ENCODE measurements at places on chromosomes 6 and 20.

GRCh38 chr6:116190550-116190949, 63.3 kb downstream of the TSPYL4 start:
- peak; percentile 88 for DNase-seq

DNA sequence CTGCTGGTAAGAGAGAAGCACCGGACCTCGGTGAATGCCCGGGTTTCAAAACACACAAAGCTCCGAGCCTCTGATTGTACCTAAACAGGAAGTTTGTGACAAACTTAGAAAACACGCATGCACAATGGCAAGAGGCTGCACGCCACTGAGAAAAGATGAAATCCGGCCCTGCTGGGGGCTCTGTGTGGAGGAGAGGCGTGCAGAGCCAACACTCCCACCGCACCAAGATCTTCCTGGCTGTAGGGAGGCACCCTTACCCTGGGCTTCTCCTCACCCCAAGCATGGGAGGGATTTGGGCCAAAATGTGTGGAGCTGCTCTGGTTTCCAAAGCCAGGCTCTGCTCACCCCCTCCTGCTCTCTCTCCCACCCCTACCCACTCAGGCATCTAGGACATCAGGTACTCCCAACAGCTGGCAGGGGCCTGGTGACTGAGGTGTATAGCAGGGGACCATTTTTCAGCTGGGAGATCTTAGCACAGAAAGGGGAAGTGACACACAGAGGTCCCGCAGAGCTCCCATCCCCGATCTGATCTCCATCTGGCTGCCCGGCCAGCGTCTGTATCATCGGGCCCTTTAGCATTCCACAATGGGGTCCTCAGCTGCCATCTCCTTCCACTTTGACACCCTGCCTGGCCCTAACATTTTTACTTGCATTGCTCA, 84.2 kb downstream of the TRERF1 start:
- peak; percentile 60 for DNase-seq

- DNase-seq: no peak
Observed at GRCh38 chr6:12369781-12370262, 79.7 kb downstream of the EDN1 start.

DNA sequence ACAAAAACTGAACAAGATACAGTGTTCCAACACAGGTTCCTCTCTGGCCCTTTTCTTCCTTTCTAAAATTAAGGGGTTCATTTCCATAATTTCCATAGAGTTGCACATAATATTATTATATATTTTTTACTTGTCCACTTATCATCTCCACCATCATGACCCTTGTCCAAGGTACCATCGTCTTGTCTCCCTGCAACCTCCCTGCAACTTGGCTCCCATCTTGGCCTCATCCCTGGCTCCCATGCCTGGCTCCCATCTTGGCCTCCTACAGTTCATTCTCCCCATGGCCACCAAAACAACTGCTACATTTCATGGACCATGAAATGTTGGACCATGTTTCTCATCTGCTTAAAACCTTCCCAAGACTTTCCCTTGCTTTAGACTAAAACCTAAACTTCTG, 3.1 kb upstream of the KCNB1 start:
- DNase-seq: no peak

DNA sequence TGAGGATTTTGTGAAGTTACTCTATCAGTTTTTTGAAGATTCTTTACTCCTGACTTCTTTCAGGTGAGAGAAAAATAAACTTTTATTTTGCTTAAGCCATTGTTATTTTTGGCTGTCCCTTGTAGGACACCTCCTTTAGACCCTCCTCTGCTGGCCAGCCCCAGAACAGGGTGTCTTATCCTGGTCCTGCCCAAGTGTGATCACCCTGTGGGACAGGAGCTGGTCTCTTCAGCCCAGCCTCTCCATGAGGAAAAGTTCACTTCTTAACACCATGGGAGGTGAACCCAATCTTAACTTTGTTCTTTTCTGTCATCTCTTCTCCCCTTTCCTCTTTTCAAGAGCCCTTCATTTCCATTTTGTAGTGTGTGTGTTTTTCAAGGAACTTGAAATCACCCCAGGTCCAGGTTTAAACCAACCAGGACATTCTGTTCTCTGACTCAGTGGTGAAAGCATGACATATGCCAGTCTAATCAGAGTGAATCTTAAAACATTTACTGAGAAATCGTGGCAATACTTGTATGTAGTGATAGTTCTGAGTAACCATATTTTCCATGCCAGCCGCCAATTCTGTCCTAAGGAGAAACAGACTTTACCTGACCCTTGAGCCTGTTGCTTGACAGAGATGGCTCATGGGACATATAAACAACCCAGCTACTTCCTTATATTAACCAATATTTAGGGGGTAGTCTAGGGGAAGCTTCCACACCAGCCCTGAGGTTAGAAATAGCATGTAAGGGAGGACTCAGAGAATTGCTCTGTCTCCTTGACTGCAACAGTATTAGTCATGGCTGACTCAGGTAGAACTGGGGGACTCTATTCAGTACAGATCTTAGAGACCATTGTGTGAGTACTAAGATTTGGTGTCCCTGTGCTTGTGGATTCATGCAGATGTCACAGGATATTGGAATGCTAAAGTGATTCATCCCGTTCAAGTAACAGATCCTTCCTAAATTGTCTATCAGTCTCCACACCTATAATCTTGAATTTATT, 48.8 kb downstream of the FLRT3 start:
- DNase-seq: peak; percentile 72

DNA sequence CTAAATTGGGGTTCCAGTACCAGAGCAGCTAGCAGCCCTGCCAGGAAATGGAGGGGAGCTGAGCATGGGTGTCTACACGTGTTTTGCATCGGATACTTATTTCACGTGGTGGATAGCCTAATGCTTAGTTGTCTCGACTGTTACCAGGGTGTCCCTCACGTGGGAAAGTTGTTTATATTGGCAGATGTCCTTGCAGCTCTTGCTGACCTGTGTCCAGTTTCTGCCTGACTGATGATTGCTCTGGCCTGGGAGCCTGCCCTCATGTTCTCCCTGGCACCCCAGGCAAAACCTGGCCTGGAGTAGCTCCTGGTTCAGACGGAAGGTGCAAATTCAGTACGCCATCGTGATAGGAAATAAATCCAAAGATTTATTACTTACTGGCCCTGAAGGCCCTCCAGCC, 11.8 kb upstream of the FERMT1 start:
- DNase-seq: no peak

DNA sequence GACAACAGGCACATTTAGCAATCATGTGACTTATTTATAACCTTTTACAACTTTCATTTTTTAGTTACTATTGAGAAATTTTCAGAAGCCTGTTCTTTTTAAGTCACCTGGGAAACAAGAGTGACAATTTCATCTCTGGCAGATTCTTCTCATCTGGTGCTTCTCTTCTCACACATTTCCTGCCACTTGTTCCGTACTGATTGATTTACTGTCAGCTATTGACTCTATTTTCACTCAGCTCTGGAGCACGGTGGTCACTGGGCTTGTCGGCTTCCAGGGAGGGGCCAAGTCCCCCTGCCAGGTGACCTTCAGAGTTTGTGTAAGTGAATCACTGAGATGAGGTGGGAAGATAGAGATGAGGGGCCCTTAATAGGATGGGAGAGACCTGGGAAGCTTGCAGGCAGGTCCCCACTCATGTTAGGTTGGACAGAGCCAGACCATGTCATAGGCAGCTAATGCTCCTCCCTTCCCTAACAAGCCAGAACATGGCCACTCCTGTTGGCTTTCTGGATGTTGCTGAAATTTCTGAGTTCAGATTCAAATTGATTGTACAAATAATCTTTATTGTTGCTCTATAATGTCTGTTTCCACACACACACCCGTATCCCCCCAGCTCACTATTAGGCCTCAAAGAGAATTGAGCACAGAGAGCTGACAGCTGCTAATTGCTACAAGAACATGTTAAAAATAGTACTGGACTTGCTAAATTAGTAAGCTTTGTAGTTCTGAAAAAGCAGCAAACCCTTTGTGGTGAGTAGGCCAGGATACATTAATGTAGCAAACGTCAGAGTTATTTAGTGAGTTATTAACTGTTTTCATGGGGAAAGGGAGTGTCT, 13.3 kb downstream of the DUSP22 start:
- DNase-seq: no peak

- DNase-seq: no peak
Observed at GRCh38 chr6:168274037-168274952, 45.3 kb downstream of the DACT2 start.

DNA sequence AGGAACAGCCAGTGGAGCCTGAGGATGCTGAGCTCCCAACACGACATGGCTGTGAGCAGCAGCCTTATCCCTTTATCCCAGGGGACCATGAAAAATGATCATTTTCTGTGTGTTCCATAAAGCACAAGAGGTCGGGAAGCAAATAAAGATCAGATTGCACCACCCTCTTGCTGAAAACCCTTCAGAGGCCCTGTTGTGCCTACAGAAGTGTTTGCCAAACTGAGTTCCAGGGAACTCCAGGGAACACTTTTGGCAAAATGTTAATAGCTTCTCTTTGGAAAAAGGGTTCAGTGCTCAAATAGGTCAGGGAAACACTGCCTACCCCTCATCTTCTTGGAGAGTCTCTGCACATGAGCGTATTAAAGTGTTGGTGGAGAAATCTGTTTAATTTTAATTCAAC, 24.4 kb downstream of the ARMC2 start:
- DNase-seq: no peak

DNA sequence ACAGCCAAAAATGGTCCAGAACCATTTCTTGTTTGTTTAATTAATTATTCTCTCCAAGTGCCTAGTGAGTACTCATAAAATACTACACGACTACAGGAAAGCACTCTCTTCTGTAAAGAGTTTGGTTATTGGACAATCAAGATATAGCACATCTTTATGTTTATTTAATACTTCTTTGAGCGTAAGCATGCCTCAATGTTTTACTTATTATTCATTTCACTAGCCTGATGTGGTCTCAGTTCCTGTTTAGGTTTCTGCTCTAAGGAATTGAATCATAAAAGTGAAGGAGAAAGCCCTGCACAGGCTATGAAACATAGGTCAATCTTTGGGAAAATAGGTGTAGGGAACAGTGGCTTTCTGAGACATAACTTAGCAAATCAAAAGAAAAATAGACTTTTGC, 45.9 kb upstream of the AIG1 start:
- peak; percentile 37 for DNase-seq

DNA sequence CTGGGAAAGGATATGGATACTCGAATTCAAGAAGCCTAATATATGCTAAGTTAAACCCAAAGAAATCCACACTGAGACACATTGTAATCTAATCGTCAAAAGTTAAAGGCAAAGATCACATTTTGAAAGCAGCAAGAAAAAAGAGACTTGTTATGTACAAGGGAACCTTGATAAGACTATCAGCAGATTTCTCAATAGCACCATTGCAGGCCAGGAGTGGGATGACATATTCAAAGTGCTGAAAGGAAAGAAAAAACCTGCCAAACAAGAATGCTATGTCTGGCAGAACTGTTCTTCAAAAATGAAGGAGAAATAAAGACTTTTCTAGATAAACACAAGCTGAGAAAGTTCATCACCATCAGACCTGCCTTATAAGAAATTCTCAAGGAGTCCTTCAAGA, 75.2 kb downstream of the COL21A1 start:
- DNase-seq: no peak

DNA sequence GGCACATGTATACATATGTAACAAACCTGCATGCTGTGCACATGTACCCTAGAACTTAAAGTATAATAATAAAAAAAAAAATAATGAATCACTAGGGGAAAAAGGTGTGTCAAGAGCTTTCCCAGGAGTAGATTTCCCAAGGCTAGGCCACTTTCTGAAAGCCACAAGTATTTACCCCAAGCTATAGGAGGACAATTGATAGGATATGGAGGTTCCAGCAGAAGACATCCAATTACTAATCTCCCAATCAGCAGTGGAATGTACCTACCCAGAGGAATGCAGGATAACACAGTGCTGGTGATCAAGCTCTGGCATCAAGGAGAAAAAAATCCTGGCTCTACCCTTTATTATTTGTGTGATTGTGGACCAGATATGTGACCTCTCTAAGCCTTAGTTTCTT, 562.7 kb downstream of the RFPL4B start:
- DNase-seq: peak; percentile 3

DNA sequence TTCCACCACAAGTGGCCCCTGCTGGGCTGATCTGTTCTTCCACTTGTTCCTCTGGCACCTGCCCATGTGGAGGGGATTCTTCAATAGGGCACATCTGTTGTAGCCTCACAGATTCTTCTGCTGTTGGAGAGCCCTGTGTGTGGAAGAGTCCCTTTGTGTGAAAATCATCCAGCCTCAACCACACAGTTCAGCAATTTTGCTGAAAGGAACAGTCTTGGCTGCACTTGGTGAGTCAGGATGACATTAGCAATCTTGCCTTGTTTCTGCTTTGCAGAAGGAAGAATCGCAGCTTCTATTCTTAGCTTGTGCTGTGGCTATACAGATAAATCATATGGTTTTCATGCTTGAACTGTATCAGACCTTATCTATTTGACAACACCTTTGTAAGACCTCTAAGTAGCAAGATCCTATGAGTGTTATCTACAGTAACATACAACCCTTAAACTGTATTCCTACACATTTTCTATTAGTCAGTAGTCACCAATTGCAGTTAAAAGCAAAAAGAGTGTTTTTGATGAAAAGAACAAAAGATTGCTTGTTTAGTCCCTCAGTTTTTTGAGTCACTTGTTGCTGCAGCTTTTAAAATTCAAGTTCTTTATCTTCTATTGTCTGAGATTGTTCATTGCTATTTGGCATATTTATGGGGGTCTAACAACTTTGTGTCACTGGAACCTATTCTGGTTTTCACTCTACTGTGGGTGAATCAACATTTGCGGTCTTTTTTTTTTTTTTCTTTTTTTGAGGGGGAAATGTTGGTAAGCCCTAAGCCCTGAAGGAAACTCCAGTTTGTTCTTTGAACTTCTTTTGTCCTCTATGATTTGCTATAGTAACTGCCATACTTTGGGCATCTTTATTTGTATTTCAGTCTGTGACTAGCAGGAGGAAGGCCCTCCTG, 231.6 kb downstream of the TFAP2B start:
- DNase-seq: no peak

DNA sequence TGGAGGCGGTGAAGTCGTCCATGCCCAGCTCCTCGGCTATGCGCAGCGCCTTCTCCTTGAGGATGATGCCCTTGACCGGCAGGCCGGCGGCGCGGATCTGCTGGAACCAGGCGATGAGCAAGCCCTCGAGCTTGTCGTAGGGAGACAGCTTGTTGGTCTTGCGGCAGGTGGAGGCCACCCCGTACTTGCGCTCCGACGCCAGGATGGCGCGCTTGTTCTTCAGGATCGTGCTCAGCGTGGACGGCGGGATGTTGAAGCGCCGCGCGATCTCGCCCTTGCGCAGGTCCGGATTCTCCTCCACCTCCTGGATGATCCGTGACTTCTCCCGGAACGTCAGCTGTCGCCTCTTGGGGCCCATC, 435 bp downstream of the CENPB start:
- DNase-seq: peak; percentile 61

DNA sequence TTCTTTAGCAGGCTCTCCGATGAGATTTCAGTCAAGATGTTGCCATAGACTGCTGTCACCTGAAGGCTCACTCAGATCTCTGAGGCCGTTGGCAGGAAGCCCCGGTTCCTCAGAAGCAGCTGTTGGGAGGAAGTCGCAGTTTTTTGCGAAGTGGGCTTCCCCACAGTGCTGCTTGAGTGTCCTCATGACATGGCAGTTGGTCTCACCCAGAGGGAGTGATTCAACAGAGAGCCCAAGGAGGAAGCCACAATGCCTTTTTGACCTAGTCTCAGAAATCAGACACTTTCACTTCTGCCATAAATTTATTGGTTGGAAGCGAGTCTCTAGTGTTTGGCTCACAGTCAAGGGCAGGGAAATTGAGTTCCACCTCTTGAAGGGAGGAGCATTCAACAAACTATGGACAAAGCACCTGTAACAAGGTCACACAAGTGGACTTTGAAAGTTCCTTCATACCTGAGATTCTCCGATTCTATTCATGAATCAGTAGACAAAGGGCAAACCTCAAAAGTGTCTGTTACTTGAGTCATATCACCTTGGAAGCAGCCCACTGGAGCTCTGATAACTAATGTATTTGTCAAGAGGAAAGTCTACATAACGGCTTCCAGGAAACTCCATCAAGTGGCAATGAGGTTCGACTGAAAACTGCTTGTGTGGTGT, 208.3 kb downstream of the TASP1 start:
- peak; percentile 29 for DNase-seq
